ENCODE measurements at places on chromosomes 2 and 18.

DNA sequence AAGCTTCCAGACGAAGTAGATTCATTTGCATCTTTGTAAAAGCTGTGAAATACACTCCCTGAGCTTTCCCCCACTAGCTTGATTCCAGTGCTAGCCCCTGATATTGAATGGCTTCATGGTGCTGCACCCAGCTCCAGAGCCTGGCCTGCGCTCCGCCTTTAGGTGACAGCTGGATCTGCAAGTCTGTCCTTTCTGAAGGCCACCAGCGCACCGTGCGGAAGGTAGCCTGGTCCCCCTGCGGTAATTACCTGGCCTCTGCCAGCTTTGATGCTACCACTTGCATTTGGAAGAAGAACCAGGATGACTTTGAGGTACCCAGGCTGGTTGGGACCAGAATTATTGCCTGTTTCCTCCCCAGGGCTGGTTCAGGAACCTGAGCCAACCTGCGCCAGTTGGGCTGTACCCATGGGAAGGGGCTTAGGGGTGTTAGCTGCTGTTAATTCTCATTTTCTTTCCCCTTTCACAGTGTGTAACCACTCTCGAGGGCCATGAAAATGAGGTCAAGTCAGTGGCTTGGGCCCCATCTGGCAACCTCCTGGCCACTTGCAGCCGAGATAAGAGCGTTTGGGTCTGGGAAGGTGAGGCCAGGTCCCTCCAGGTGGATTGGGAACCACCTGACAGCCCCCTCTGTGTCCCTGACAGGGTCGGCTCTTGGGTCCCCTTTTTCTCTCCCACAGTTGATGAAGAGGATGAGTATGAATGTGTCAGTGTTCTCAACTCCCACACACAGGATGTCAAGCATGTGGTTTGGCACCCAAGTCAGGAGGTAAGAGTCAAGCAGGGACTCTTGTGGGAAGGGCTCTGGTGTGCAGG, 1.3 kb downstream of the CIAO1 start:
- DNase-seq: no peak

GRCh38 chr2:202950592-202950991, 38.5 kb downstream of the CARF start:
- no peak for DNase-seq

- no peak for DNase-seq
These were observed 291.4 kb downstream of the KCNS3 start for GRCh38 chr2:18169893-18170175.

DNA sequence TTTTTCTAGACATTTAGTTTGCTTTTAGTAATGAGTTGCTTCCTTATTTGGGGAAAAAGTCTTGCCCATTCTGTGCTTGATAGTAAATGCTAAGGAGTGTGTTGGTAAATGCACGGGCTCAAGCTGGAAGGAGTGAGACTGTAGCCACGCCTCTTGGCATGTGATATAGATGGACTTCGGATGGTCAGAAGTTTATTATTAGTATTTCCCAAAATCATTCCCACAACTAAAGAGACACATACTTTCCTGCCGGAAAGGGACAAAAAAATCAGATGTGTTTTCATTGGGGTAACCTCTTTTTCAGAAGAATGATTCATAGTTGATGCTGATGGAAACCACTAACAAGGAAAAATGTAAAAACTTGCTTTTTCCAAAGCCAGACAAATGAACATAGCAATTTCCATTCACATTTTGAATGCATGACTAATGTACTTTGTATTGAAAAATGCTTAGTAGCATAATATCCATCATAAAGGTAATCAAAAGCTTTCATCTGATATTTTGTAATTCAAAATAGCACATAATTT, 133.2 kb downstream of the ZNF532 start:
- DNase-seq: no peak

DNA sequence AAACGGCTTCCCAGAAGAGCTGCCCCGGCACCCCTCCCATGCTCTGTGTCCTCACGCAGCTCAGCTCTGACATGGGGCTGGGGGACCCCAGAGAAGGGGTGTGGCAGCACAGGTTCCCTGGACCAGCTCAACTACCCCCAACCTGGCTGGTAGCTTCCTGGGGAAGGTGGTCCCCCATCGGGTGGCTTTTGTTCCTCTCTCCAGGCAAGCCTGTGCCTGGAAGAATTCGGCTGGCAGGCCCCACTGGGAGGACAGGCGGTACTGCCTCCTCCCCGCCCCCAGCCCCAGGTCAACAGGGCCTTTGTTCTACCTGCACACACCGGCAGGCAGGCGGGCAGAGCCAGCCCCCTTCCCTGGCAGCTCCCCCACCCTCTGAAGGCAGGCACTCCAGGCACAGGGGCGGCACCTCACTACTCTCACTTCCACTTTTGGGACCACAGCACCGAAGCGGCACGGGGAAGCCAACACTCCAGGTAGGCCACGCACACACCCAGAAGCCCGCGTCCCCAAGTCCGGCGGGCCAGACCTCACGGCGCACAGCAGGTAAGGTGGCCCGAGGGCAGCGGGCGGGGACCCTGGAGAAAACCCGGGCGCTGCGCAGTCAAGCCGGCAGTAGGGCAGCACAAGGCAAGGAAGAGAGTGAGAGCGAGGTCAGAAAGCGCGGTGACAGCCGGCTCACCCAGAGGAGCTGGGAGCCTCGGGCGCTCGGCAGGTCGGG, 1.3 kb downstream of the HS6ST1 start:
- DNase-seq: no peak

- DNase-seq: no peak
These were observed 51.2 kb downstream of the ATIC start for GRCh38 chr2:215363039-215363438.

- DNase-seq: no peak
These were observed 21.9 kb downstream of the APCDD1 start for GRCh38 chr18:10476338-10476791.

DNA sequence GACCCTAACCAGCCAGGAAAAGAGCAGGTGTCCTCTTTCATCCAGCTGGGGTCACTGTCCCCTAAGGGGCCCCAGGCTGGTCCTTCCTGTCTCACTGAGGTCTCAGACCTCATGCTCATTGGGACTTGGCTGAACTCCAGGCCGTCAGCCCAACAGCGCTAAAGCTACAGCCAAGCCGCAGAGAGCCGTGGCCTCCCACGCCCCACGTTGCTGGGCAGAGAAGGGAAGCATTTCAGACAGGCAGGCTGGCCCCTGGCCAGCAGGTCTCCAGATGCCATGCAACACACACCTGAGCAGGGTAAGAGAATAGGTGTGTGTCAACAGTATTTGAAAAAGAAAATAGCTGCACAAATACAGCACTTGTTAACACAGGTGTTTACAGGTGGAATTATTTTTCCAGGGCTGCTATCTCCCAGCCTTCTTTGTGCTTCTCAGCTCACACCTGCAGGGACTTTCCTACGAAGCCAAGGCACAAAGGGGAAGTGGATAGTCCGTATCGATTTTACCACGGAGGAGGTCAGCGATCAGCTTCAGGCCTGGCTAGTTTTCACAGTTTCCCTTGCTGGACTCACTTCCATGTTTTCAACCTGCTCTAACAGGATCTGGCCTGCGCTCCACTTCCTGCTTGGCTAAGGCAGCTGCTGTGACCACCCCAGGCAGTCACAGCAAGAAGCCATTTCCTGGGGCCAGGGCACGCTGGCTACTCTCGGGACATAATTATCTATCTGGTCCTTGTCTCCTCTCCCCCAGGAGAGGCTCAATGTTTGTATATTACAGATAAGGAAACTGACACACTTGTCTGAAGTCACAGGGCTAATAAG, 156.1 kb upstream of the ID2 start:
- peak; percentile 7 for DNase-seq

GRCh38 chr2:64865831-64866345, 123.3 kb upstream of the SLC1A4 start:
- no peak for DNase-seq

DNA sequence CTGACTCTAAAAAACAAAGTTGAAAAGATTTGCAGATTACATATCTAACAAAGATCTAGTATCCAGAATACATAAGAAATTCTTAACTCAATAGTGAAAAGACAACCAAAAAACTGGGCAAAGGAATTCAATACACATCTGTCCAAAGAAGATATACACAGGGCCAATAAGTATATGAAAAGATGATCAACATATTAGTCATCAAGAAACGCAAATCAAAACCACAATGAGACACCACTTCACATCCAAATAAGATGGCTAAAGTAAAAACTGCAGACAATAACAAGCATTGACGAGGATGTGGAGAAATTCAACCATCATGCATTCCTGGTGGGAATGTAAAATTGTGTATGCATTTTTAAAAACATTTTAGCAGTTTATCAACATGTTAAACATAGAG, 256.0 kb downstream of the EIPR1 start:
- DNase-seq: no peak

DNA sequence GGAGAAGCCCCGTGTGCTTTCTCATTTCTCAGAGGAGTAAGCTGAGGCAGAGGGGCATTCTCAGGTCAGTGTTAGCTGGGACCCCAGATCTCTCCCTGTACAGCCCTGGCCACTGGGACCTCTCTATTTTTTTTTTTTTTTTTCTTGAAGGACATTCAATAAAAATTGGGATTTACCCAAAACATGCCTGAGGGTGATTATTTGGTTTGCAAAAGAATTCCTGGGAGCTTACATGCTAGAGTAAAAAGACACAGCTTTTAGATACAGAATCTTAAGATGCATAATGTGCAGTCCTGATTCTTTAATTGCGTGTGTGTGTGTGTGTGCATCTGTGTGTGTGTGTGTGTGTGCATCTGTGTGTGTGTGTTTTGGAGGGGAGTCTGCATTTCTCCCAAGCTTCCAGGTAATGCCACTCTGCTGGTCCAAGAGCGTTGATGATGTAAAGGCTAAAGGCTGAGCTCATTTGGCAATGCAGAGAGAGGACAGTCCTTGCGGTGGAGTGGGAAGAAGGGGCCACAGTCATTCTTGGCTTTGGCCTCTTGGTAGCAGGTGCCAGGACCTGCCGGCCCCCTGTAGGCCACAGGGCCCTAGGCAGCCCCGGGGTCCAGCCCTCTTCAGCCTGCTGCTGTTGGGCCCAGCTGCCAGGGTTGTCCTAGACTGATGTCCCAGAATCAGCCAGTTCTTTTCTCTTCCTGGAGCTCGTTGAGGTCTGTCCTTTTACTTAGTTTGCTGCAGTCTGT, 74.1 kb upstream of the MCFD2 start:
- DNase-seq: no peak

- DNase-seq: no peak
These were observed 255.1 kb downstream of the RND3 start for GRCh38 chr2:150232321-150232720.

GRCh38 chr2:136308611-136309010, 190.7 kb upstream of the CXCR4 start:
- DNase-seq: no peak

GRCh38 chr18:39424261-39424660, 1858.7 kb upstream of the CELF4 start:
- no peak for DNase-seq

GRCh38 chr2:84894758-84895520, 10.5 kb upstream of the TMSB10 start:
- DNase-seq: no peak

GRCh38 chr2:20433249-20433648, 13.6 kb upstream of the RHOB start:
- no peak for DNase-seq

- no peak for DNase-seq
These were observed 11.1 kb downstream of the OBSL1 start for GRCh38 chr2:219560037-219560892.

GRCh38 chr2:9071584-9072124, 68.2 kb upstream of the MBOAT2 start:
- DNase-seq: no peak

DNA sequence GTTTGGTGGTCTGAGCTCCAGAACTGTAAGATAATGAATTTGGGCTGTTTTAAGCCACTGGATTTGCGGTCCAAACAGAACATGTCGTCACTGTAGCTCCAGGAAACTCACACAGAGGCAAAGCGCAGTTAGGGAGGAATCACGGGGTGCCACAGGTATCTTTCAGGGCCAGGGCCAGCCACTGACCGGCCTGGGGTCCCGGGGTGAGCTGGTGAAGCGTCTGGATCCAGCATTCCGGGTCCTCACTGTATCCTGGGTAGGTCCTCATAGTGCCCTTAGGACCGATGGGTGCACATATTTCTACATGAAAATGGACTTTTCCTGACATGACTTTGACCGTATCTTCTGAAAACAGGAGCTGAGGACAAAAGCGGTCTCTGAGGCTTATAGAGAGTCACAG, 196.0 kb upstream of the HDAC4 start:
- no peak for DNase-seq

DNA sequence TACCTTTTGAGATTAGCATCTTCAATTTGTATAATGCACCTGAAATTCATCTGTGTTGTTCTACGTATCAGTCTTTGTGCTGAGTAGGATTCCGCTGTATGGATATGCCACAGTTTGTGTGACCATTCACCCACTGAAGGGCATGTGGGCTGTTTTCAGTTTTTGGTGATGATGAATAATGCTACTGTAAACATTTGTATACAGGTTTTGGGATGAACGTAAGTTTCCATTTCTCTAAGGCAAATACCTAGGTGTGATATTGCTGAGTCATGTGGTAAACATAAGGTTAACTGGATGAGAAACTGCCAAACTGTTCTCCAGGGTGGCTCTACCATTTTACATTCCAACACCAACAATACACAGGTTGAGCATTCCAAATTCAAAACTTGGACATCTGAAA, 35.1 kb downstream of the CABYR start:
- no peak for DNase-seq

- peak; percentile 55 for DNase-seq
These were observed 80.7 kb upstream of the MEX3C start for GRCh38 chr18:51278045-51278649.

DNA sequence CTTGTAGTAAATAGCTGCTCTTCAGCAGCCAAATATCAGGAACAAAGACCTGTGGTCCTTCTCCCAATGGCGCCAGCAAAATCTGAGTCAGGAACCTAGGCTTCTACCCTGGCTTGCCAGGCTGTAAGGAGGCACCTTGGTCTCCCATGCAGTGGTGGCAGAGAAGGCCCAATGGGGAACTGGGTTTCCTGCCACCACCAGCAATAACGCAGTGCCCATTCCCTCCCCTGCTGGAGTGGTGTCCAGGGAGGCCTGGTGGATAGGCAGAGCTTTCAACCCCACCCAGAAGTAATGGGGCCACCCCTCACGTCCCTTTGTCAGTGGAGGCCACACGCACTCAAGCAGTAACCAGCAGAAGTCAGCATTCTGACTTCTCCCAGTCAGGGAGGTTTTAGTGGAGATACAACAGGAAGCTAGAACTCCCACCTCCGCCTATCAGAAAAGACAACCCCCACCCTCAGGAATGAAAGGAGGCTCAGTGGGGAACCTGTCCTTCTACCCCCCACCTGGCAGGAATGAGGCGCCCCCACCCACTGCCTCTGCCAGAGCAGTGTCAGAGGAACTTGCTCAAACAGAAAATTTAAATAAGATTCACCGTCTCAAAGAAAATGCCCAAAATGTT, 132.4 kb downstream of the COPS8 start:
- no peak for DNase-seq
